T follicular helper cell (primary cell): ENCODE measurements at places on chromosomes 13 and 19.

GRCh38 chr19:5913739-5914357, at the start of gene CAPS:
CAPS (plus strand) TSS chr19:5914254; CDS start chr19:5914407, 153 bp downstream.
- DNase-seq, result no peak

GRCh38 chr19:38502410-38503076, 69.1 kb downstream of the RYR1 start:
- DNase-seq, result no peak

DNA sequence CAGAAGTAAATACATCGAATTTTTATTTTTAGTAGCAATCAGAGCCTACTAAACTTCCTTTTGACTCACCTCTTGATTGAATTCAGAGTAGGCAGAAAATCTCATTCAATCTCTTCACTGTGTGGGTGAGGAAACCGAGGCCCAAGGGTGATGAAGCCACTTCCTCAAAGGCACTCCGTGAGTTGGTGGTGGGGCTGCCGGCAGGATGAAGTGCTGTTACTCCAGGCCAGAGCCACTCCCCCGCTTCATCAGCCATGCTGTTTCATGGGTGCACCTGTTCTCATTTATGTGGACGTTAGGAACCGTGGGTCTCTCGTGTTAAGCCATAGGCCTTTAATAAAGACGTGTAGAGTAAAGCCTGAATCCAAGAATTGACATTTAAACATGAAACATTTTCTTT, 13.2 kb downstream of the ING1 start:
- no peak for DNase-seq

- no peak for DNase-seq
Observed at GRCh38 chr19:17103177-17103576, 27.6 kb downstream of the MYO9B start.

DNA sequence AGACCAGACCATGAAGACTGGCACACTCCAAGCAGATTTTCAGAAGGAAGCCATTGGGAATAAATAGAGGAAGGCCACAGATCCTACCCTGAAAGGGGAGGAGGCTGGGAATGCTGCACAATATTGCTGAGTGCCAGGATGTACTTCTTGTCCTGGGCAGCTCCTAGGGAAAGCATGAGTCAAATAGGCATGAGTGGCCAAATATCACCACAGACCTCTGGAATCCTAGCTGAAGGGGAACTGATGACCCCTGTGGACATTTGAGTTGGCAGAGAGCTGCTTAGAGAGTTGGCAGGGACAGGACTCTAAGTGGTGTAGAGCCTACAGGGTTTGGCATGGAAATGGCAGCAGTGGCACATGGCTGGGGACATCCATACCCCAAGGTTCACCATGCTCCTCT, 234.3 kb upstream of the TRPC4 start:
- DNase-seq, result no peak

- DNase-seq, result no peak
Observed at GRCh38 chr13:66640231-66640630, 589.9 kb downstream of the PCDH9 start.
